Stimulated activated CD8-positive, alpha-beta memory T cell treated with anti-CD3 and anti-CD28 coated beads, Interleukin-2, amount 100 ng/mL, for 48 hours (primary cell): ENCODE measurements at places on chromosomes 5 and 9.

DNA sequence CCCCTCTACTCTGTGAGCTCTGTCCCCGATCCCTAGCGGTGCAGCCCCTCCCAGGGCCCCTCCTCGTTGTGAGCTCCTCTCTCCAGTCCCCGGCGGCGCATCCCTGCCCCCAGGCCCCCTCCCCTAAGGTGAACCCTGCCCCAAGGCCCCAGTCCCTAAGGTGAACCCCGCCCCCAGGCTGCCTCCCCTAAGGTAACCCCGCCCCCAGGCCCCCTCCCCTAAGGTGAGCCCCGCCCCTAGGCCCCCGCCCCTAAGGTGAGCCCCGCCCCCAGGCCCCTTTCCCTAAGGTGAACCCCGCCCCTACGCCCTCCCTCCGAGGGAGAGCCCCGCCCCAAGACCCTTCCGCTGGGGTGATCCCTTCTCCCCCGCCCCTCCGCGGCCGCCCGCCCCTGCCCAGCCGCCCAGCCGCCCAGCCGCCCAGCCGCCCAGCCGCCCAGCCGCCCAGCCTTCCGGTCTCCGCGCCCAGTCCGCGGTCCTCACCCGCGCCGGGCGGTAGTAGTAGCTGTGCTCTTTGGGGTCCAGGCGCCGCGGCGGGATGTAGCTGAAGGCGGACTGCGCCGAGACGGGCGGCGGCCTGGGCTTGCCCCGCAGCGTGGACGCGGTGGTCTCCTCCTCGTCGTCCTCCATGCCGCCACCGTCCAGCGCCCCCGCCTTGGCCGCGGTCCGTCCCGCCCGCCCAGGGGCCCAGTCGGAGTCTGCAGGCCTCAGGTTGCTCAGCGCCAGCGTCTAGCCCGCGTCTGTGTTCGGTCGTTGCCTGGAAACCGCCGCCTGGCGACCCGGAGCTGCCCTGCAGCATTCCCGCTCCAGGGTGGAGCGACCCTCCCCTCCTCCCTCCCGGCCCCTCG, at the start of gene CFAP90:
TSS of gene CFAP90 (minus strand) at position 739 of the 845 bp plus-strand sequence. CDS start at position 627, 112 bp downstream.
- DNase-seq, result no peak

DNA sequence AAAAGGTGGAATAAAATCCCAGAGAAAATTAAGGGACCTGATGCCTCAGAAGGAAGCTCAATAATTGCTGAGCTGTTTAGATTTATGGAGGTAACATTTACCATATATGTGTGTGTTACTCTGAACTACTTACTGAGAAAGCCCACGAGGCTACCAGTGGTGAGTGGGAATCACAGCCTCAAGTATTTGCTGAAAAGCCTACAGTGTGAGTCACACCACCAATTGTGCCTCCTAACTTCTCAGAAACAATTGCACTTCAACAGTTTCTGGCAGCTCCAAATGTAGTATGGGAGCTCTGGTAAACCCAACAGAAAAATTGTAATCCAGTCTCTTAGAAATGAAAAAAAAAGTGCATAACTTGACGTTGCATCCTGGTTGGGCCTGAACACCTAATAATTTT, 551.6 kb downstream of the PRDM9 start:
- DNase-seq, result no peak

- DNase-seq, result no peak
These were observed 144.7 kb downstream of the APBA1 start for GRCh38 chr9:69527454-69527853.

DNA sequence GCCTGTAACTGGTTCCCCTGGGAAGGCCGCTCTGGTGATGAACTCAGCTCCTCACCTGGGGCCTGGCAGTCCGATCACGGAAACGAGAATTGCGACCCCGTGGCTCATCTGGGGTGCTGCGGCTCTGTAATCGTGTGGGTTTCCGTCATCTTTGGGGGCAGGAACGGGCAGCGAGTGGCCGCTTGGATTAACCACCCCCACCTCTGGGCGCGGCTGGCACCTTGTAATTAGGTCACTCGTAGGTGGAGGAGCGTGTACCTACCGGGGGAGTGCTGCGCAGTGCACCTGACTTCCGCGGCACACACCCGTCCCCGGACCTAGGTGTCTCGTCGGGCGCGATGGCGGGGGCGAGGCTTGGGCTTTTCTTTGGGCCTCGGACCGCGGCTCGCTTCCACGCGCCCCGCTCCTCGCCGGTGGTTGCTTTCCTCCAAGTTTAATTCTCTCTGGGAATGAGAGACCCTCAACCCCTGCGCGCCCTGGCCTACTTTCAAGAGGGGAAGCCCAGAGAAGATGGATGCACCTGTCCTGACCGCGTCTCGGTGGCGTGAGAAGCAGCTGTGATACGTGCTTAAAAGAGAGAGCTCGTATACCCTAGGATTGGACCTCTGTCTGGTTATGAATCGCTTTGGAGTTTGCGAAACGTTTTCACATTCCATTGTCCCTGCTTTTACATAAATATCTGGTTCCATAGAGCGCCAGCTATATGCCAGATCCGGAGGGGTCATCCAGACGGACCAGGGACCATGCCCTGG, 744 bp upstream of the PPP2CA start:
- DNase-seq, result no peak

- DNase-seq, result no peak
These were observed 68.2 kb upstream of the TAF1L start for GRCh38 chr9:32703635-32704034.

- no peak for DNase-seq
These were observed 6.1 kb downstream of the ANXA2R start for GRCh38 chr5:43033841-43034590.

DNA sequence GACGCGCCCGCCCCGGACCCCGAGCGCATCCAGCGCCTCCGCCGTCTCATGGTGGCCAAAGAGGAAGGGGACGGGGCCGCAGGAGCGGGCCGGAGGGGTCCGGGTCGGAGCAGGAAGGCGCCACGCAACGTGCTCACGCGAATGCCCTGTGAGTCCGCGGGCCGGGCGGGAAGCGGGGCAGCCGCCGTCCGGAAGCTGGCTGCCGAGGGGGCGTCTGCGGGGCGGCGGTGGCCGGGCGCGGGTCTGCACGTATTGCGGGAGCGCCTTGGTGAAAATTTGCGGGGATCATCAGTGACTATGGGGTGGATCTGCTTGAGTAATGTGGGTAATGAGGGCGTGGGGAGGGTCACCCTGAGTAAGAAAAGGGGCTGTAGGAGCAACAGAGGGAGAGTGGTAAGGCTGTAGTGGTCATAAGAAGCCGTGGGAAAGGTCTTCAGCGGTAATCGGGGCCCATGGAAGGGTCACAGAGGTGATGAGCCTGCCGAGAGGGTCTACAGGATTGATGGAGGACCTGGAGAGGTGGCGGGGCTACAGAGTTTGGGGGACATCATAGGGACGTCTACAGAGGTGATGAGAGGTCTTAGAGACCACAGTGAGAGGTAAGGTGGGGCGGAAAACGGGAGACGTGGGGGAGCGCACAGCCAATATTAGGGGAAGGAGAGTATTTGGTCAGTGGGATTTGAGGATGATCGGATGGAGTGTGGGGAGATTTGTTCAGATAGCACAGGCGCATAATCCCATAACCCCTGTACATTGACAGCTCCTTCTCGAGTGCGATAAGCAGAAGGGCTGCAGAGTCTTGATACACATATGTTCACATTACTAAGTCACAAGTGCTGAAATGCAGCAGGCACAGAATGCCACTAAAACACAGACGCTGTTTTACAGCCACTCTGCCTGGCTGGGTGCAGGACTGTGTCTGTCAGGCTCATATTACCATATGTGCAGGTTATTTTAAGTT, 819 bp downstream of the LSM11 start:
- no peak for DNase-seq

DNA sequence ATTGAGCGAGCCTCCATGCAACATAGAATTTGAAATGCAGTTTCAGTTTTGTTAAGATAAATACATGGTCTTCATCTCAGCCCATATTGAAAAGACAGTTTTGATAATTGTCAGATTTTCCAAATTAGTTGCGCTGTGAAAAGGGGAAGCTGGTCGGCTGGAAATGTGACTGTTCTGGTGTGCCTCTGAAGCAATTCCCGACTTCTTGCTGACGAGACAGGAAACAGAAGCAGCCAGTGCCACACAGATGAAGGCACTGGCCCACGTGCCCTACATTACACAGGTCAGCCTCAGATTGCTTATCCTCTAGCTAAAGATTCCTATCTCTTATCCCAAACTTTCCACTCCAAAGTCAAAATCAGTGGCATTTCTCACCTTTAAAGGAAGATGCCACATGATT, 214.1 kb upstream of the TLE4 start:
- no peak for DNase-seq

GRCh38 chr5:151140686-151141459, 16.7 kb downstream of the ANXA6 start:
- DNase-seq, result no peak

GRCh38 chr9:92917176-92917800, 30.0 kb upstream of the FGD3 start:
- DNase-seq, result no peak

GRCh38 chr9:23829580-23830475, 3.8 kb upstream of the ELAVL2 start:
- DNase-seq, result no peak

- peak; percentile 3 for DNase-seq
These were observed 752 bp downstream of the TSTD2 start for GRCh38 chr9:97632248-97632984.

DNA sequence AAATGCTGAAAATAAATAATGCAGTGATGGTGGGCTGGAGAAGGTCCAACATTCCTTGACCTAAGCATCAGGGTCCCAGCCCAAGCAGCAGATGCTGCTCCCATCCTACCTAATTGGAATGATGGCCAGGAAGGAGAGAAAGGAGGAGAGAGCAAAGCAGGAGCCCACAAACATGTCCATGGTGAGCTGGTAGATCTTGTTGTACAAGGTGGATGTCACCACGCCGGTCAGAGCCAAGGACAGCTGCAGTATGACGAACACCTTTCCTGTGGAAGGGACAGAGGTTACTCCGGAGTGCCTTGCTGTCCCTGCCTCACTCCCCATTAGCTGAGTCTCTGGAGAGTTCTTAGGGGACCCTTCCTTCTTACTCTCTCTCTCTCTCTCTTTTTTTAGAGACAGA, 4.3 kb downstream of the SLC46A2 start:
- DNase-seq, result no peak

DNA sequence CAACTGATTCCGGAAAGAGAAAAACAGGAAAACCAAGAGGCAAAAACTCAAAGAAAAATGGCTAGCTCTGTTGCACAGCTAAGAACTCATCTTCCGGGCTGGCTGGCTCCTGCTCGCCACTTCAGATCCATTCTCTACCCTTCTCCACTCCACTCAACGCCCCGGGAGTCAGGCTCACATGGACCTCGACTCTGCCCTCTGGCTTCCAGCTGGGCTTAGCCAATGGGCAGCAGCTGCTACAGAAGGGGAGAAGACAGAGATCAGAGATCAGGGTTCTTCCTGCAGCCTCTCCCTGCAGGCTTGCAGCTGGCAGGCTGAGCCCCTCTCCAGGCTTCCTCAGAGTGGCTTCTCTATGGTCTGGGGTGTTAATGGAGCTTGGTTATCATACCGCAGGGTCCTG, 187.5 kb downstream of the MED10 start:
- DNase-seq, result no peak
